Stimulated activated CD4-positive, alpha-beta T cell treated with anti-CD3 and anti-CD28 coated beads, Interleukin-12 subunit alpha, Interleukin-12 subunit beta, amount 100 ng/mL, for 4 hours (primary cell): ENCODE measurements at places on chromosomes 6 and 20.

DNA sequence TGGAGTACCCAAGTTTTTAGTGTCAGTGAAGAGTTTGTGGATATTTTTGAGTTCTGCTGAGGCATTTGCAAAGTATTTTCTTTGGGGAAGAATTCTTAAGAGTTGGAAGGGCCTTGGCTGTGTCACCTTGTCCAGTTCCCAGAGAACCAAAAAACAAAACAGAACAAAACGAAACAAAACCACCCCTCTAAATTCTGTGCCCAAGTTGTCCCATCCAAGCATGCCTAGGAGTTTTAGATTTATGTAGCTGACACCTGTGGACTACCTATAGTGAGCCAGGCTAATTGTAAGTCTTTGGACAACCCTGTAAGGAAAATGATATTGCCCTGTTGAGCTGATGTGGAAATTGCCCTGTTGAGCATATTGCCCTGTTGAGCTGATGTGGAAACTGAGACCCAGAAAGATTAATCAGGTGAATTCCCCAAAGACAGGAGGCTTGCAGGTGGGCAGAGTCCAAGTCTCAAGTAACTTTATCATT is 1.0 kb upstream of the ECI2 start:
- DNase-seq, result no peak

DNA sequence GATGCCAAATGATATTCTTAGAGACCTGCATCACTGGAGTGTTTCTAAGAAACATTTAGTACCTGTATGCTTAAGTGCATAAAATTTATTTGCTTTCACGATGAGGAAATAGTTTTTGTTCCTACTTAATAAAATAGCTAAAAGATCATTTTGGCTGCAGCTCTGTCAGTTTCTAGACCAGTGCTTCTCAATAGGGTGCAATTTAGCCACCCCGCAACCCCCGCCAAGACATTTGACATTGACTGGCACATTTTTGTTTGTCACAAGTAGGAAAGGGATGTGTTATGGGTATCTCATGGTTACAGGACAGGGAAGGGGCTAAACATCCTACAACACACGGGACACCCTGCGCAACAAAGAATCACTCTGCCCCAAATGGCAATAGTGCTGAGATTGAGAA is 335.7 kb upstream of the HSF2 start:
- no peak for DNase-seq

DNA sequence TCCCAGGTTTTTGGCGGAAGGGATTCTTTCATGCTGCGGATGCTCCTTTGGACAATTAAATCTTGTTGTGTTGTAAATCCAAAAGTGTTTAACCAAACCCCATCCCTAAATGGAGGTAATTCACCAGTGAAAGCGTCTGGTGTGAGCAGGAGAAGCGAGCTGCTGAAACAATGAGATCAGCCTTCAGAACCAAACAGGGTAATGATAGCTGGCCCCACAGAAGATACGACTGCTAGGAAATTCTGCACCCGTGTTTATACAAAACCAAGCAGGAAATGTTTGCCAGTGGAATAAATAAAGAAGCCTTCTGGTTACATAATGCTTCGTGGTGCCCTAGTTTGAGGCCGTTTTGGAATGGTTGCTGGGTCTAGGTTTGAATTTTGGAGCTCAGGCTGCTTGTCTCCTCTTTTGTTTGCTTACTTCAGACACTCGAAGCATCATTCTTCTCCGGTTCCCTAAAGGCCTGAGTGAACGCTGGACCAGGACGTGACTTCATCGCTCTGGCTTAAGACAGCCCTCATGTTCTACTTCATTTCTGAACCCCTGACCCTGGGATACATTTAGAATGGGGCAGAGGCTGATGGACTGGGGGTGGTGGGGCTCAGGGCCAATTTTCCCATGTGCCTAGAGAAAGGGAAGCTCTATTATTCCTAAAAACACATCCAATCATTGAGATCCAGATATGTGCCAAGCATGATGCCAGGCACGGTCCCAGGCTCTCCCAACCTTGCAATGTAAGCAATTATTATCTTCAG is 61.6 kb upstream of the JAG1 start:
- no peak for DNase-seq

- DNase-seq, result no peak
Measured at GRCh38 chr6:32406857-32407256, at the start of gene BTNL2. TSS of gene BTNL2 (minus strand) at chr6:32407181. CDS start at chr6:32407123, 58 bp downstream.

DNA sequence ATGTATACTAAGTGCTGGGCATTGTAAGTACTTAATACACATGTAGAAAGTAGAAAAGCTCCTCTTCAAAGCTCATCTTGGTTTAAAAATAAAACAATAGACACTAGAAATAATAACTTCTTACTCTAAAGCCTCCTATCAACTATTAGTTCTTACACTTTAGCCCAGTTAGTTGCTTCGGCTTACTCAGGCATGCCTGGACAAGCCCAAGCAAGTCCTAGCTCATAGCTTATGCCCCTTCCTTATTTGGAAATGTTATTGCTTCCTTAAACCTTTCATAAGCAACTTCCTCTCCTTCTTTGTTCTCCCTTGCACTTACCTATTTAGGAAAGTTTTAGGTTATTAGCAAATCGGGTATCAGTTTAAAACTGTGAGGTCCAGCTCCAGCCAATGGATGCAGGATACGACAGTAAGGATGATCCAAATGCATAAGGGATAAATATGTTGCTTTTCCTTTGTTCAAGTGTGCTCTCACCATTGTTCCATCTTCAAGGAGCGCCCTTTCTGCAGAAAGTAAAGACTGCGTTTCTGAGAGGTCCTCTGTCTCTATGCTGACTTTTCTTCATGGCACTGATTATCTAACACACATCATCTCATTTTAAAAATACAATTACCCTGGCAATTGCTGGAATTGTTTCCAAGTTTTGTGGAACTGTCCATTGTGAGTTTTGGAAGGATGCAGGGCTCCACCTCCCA is 12.3 kb downstream of the TMEM30A start:
- no peak for DNase-seq

DNA sequence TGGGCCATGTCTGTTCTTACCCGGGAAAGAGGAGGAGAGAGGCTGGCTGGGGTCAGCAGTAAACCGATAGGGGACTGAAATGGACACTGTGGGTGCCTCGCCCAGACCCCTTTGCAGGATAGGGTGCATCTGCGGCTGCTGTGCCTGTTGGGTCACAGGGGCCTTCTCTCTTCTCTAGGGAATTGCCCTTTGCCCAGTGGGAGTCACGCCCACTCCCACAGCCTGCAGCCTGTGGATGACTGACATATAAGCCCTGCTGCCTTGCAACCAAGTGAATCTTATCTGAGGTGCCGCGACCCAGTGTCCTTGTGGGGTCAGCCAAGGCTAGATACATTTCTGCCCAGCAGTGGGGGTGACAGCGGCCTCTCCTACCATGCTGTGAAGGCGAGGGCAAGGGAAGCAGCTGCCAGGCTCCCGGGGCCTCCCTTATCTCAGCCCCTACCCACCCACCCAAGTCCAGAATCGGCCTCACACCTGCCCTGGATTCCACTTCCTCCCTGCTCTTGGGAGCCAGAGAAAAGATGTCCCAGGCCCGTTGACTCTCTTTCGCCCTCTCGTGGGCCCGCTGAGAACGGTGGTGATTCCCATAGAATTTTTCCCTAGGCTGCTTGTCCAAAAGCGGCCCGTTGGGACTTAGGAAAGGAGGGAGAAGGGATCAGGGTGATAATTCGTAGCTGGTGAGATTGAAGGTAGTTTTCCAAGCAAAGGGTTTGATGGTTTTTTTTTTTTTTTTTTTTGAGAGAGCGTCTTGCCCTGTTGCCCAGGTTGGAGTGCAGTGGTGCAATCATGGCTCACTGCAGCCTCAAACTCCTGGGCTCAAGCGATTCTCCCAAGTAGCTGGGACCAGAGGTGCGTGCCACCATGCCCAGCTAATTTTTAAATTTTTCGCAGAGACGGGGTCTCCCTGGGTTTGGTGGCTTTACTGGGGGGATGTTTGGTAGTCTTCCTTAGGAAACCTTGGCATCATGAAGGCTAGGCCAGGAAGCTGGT is 76.4 kb upstream of the RNF24 start:
- peak; percentile 30 for DNase-seq

- DNase-seq, result no peak
Measured at GRCh38 chr6:38024908-38025307, 205.4 kb downstream of the ZFAND3 start.

- DNase-seq, result no peak
Measured at GRCh38 chr6:100372326-100373091, 92.2 kb downstream of the SIM1 start.
